ENCODE measurements at places on chromosomes 7 and 10.

DNA sequence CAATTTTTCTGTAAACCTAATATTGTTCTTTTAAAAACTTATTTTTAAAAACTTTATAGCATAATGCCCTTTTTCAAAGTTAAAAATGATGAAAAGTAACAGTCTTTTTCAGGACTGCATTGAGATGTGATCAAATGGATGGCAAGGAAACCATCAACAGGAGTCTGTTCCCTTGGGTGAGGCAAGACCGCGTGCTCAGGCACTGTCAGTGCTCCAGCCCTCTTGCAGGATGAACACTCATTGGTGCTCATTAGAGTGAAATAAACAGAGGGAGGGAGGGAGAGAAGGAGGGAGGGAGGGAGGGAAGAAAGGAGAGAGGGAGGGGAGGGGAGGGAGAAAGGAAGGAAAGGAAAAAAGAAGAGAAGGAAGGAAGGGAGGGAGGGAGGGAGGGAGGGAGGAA lies 145.7 kb upstream of the CHST15 start:
- DNase-seq, result no peak

- peak; percentile 10 for DNase-seq
Measured at GRCh38 chr7:25617214-25617613, 388.9 kb upstream of the NPVF start.

GRCh38 chr10:102001435-102002068 lies 54.4 kb downstream of the ARMH3 start:
- no peak for DNase-seq

GRCh38 chr7:41967156-41967555 lies 264.3 kb upstream of the INHBA start:
- no peak for DNase-seq

DNA sequence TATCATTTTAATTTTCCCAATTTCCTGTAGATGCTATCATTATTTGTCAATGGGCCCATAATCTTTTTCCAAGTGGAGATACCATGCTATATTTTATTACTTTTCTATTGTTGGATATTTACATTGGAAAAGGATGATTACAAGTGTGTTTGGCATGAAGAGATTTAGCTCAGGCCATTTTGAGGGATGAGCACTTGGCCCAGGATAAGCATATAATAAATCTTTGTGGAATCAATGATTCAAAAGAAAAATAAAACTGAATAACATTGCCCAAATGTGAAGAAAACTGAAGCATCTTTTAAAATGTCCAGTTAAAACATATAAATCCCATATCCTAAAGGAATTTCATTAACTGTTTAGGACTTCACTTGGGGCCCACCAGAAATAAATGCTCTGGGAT lies 260.9 kb upstream of the BMPER start:
- DNase-seq, result no peak

DNA sequence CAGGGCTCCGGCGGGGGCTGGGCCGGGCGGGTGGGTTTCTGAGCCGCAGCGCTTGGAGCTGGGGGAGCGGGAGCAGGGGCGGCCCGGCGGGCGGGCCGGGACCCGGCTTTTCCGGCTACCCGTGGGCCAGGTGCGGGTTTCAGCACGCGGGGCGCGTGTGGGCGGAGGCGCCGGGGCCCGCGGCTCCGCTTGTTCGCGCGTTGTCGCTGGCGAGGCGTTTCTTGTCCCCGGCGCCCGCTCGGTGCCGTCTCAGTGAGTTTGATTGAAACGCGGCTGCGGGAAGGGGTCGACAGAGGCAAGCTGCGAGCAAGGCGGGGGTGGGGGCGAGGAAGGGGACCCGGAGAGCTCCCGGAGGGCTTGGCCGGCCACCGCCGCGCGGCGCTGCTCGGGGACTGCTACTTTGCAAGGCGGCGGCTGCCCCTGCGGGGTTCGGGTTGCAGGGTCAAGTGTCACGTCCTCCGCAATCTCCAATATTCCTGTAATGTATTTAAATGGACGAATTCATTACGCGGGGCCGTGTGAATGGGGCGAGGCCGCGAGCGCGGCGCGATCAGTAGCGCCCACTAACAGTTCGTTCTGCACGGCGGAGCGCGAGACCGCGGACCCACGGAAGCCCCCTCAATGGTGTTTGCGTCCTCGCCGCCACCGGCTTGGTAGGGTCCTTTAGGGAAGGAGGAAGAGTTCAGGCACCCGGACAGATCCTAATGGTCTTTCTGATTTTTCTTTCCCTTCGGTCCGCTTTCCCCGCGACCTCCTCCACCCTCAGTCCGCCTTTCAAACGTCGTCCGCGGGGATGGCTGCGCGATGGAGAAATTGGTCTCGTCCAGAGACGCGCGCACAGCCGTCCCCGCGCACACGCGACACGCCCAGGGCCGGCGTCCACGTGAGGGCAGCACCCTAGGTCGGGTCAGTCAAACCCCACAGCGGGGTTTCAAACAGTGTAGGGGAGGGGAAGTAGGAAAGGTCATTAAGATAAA lies 76.9 kb downstream of the INSIG1 start:
- DNase-seq, result no peak

GRCh38 chr10:72785409-72785808 lies 93.5 kb downstream of the MCU start:
- DNase-seq, result no peak

DNA sequence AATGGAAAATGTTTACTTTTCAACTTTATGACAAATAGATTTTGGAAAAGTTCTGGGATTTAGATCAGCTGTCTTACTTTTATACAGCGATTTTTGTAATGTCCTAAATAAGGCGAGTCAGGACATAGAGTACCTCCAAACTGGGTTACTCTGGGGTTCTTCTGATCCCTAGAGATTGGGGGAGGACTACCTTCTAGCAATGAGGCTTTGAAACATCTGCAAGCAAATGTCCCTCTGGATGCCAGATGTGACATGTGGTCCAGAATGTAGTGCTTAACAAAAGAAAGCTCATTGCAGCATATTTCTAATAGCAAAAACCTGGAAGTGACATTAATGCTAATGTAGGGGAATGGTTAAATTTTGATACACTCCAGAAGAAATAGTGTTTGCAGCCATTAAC lies 36.1 kb downstream of the ABRAXAS2 start:
- DNase-seq, result no peak

GRCh38 chr7:151083824-151084160 lies 499 bp upstream of the TMUB1 start:
- no peak for DNase-seq

GRCh38 chr7:150964593-150965111 lies 13.5 kb downstream of the KCNH2 start:
- no peak for DNase-seq

GRCh38 chr10:43846187-43846680 lies 197.6 kb upstream of the ZNF32 start:
- no peak for DNase-seq

DNA sequence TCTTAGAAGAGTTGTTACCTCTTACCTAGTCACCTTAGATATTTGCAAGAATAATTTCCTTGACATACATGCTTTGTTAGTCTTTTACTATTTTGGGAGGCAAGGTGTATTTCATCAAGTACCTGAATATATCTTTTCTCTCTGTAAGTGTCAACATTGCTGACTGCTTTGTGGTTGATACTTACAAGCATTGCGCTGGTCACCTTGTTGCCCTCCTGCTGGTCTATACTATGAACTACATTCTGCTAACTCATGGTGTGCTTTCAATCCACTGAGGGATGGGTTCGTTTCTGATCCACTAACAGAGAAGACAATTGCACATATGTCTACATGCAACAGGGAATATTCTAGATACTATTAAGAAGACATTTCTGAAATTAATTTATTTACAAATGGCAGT lies 837.8 kb upstream of the COBL start:
- no peak for DNase-seq

GRCh38 chr7:141702047-141702567 lies at the start of gene DENND11:
Gene DENND11 (minus strand): TSS chr7:141702166. CDS start chr7:141702153, 13 bp downstream.
- DNase-seq, result peak; percentile 52

DNA sequence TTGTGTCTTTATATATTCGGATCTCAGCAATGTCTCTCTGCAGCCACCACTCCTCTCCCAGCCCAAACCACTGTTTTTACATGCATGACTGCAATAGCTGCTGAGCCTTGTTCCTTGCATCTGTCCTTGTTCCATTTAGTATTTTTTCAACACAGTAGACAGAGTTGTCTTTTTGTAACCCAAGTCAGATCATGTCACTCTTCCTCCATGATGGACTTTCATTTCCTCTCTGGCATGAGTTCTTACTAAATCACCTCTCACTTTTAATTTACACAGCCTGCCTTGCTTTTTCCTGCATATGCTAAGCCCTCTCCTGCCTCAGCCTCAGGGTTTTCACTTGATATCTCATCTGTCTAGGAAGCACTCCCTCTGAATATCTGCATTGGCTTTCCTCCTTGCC lies 353.2 kb downstream of the HGF start:
- DNase-seq, result no peak

DNA sequence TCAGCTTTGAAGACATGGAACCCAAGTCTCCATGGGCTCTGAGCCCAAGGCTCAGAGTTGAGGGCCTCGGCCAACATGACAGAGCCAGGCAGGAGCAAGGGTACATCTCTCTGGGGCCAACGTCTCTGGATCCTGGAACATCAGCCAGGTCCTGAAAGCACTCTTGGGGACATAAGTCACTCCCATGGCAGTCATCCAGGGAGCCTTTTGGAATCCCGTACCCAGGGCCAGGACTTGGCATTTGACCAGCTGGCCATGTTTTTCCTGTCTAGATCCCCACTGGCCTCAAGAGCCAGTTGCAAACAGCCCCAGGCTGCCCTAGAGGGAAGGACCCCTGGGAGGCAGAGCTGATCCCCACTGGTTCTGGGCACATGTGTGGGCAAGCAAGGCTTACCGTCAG lies 4.3 kb upstream of the CXCL12 start:
- DNase-seq, result peak; percentile 63

DNA sequence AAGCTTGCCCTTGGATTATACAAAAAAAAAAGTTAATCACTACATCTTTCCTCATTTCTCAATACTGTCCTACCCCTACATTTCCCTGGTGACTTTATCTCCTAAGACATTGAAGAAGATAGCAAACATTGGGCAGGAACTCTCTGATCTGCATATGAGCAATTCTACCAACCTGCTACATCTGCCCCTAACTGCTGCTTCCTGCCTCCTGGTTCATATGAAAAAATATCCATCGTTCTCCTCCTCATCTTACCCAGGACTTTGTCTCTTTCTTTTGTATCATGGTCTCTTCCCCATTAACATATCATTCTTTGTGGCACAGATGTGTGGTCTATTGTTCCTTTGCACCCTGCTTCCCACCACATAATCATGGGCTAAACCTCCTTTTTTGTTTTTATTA lies 139.7 kb upstream of the PCGF5 start:
- DNase-seq, result no peak

- DNase-seq, result no peak
Measured at GRCh38 chr7:31741852-31742251, 54.8 kb downstream of the PPP1R17 start.

DNA sequence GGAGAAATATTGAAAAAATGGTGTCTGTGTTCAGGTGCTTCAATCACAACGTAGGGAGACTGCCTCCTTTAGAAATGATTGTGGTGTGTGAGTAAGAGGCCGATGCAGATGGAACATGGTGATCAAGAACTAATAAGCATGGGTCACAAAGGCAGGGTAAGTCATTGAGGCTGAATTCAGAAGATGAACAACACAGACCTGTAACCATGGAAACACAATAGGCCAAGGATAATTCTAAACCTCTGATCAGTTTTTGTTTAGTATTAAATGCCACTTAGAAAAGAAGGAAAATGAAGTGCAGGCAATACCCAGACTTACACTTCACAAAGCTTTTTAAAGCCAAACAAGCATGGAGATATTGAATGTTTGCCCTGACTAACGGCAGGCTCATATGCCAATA lies 32.8 kb upstream of the TAS2R16 start:
- DNase-seq, result peak; percentile 2

- no peak for DNase-seq
Measured at GRCh38 chr10:73908853-73909539, 1.9 kb upstream of the PLAU start.

- DNase-seq, result no peak
Measured at GRCh38 chr7:50662041-50662694, 97.0 kb upstream of the DDC start.

DNA sequence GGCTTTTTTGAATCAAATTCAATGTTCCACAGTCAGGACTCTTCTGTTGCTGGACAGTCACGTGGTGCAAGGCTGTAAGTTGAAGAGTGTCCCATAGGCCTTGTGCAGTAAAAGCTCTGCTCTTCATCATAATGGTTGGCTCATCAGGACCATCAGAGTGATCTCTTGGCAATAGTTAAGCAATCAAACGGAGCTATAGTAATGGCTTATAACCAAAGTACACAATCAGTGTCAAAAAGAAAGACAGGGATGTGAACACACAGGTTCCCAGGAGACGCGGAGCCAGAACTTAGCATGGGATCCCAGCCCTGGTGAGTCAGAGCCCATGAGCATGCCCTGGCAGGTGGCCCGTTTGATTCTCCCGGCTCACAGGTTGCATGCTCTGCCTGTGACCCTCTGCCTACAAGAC lies 10.8 kb upstream of the GPNMB start:
- no peak for DNase-seq

- DNase-seq, result no peak
Measured at GRCh38 chr7:787332-788240, 44.7 kb upstream of the SUN1 start.

- DNase-seq, result no peak
Measured at GRCh38 chr10:30403494-30403893, 30.5 kb upstream of the MAP3K8 start.

GRCh38 chr10:121493521-121493920 lies 104.7 kb downstream of the FGFR2 start:
- no peak for DNase-seq

- DNase-seq, result no peak
Measured at GRCh38 chr7:139490130-139490529, 6.7 kb upstream of the KLRG2 start.

DNA sequence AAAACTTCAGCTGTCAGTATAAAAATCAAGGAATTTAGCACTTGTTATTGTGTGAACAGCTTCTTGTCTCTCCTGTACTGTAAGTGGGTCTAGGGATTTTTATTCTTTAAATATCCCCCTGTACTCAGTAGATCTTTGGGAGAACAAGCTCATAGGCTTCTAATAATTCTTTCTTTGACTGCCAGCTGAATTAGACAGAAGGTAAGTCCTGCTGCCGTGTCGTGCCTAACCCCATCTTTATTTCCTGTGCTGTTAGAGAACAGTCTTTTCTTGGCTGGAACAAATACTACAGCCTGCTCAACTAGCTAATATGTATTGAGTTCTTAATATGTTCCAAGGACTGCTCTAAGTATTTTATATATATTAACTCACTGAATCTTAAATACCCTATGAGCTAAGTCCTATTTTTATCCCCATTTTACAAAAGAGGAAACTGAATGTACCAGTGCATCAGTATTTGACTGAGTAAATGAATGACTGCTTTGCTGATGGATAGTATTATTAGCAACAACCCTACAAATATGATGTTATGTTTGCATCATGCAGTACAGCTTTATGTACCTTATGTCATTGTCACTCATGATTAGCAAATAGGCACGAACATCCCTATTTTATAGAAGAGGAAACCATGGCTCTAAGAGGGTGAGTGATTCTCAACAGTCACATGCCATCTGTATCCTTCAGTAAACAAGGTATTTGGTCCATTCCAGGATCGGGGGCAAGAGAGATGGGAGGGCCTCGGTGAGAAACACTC lies 5.5 kb upstream of the DUSP5 start:
- DNase-seq, result no peak

GRCh38 chr7:116981939-116982338 lies 28.6 kb downstream of the ST7 start:
- DNase-seq, result no peak
